NCI-H2029 treated with DMSO at 0.1 percent for 48 hours (cell line): ENCODE measurements at places on chromosomes 11 and 22.

- DNase-seq, result no peak
These were observed 78.8 kb downstream of the BBOX1 start for GRCh38 chr11:27119396-27119795.

- DNase-seq, result no peak
These were observed 224.0 kb upstream of the B3GAT1 start for GRCh38 chr11:134636071-134636470.

- no peak for DNase-seq
These were observed 4.3 kb upstream of the GP1BB start for GRCh38 chr22:19719050-19719482.

DNA sequence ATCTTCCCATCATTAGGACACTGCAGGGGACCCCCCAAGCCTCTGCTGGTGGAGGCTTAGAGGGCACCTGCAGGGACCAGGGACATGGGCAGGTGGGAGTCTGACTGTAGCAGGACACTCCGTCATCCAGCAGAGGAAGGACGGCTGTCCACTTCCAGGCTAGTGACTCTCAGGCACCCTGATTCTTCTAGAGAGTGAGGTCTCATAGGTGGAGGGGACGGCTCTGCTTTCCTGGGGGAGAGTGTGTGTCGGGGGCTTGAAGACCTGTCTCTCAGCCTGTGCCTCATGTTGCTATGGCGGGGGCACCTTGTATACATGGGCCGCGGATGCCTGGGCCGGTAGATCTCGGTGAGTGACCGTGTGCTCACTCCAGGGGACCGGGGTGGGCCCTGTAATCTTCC is 1116.6 kb downstream of the BRD1 start:
- DNase-seq, result no peak

- peak; percentile 61 for DNase-seq
These were observed 3.9 kb upstream of the BCL9L start for GRCh38 chr11:118929501-118930093.

DNA sequence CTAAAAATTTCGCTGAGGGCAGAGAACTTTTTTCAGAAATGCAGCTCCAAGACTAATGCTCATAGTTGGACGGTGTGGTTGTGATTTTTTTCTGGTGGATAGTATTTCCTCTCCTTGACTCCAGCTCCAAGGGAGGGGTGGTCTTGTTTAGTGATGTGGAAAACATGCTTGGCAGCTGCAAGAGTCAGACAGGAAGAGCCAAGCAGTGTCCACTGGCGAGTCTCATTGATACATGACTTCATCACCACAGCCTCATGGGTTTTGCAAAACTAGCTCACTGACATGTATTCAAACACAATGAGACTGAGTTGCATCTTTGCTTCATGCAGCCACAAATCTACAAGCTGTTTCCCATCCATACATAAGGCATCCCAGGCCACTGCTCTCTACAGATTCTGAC is 7.3 kb upstream of the KCNJ1 start:
- no peak for DNase-seq

- no peak for DNase-seq
These were observed 53.7 kb upstream of the LRRC32 start for GRCh38 chr11:76724171-76724768.

DNA sequence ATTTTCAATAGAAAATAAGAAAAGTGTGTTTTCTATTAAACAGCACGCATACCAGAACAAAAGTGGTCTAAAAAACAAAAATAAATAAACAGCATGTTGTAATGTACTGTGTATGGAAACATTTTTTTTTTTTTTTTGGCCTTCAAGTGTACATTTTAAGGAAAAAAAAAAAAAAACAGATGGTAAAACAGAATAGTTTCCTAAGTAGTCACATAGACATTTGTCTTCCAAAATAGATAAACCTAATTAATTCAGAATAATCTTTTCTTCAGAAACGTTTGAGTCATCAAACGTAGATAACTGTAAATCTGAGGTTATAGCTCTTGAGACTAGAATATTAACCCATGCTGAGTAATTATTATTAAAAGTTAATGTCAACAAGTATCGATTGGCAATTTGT is 396 bp upstream of the CFAP300 start:
- no peak for DNase-seq

- DNase-seq, result no peak
These were observed 15.9 kb upstream of the APOBEC3A start for GRCh38 chr22:38941488-38941987.

DNA sequence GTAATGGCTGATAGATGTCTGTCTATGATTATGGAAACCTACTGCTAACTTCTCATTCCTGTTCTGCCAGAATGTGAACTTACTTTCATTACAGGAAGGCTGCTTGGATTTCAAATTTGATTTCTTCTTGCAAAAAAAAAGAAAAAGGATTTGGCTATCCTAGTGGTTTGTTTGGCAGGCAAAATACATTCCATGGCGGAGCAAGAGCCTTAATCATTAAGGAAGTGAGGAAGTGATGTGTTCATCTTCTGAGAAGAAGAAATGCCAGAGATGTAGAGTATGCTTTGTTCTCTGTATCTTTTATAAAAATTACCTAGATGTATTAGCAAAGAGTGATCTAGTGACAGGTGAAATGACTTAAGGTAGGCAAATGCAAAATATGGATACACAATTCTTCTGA is 356.3 kb downstream of the SOX6 start:
- DNase-seq, result no peak

- DNase-seq, result no peak
These were observed 58.8 kb downstream of the CHRDL2 start for GRCh38 chr11:74672332-74672955.

DNA sequence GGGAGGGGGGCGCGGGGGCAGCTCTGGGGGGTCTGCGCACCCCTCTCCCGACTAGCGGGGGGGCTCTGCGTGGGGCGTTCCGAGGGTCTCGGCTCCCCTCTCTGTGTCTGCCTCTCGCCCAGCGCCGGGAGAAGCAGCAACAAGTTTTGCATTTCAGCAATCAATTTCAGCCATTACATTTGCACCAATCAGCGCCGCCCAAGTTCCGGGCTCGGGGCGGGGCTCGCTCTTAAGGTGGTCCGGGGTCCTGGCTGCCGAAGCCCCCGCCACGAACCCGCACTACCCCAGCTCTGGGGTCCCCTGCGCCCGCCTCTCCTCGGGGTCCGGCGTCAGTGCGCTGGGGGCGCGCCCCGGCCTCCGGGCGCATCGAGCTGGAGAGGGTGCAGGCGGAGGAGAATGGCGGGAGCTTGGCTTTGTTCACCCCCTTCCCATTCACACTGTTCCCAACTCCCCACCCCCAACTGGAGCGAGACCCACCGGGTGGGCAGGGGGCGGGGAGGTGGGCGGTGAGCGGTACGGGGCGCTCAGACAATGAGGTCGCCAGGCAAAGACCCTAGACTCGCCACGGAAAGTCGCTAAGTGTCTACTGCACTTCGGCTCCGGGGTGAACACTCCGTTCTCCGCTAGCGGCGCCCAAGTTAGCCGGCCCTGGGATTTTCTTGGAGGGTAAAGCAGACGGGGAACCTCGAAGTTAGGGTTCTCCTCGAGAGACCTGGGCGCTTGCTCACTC is at the start of gene MN1:
TSS of gene MN1 (minus strand) at position 141 of the 730 bp plus-strand sequence. CDS start 1,213 bp downstream, outside the sequence.
- DNase-seq, result no peak

DNA sequence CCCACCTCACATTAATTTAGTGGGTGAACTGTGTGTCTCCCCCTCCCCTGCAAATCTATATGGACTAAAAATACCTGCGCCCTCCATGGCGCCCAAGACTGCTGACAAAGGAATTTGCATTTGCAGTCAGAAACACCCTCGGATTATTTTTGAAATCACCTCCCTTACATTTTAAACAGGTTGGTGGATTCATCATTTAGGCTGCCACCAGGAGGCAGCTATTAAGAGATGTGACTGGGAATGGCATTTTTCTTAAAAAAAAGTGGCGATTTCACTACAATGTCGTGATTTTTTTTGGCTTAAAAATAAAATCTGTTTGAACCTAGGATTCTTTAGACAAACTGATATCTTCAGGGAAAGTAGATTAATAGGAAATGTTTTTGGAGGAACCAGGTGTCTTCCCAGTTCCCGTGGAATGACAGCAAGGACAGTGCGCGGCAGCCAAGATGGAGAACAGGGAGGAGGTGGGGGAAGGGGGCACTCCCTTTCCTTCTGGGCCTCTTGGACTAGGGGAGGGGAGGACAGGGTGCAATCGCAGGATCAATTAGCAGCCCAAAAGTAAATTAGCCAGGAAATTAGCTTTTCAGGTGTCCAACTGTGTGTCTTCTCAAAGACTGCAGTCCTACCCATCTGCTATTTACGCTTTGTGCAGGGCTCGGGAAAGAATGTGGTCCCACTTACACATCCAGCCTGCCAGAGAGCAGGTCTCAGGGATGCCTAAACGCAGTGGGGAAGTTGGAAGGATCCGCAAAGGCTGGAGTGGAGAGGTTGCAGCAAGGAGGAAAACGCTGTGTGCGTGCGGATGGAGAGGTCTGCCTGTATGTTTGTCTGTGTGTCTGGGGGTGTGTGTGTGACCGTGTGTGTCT is 496.4 kb downstream of the NTM start:
- DNase-seq, result no peak

DNA sequence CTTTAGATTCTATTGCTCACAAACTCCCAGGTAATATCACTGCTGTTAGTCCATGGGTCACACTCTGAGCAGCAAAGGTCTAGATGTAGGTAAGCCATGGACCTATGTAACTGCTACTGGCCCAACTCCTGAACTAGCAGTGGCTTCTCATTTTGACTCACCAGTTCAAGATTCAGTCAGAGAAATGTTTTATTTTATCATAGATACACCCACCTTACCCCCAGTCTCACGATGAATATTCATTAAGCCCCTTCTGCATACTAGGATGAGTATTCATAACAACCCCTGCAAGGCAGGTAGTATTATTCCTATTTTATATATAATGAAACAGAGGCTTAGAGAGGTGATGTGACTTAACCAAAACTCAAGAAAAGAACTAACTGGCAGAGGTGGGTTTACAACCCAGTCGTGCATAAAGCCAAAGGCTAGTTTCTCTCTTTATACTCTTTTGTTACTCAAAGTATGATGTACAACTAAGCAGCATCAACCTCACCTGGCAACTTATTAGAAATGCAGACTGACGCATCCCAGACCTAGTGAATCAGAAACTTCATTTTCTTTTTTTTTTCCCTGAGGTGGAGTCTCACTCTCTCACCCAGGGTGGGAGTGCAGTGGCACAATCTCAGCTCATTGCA is 957.6 kb upstream of the CCDC90B start:
- no peak for DNase-seq

DNA sequence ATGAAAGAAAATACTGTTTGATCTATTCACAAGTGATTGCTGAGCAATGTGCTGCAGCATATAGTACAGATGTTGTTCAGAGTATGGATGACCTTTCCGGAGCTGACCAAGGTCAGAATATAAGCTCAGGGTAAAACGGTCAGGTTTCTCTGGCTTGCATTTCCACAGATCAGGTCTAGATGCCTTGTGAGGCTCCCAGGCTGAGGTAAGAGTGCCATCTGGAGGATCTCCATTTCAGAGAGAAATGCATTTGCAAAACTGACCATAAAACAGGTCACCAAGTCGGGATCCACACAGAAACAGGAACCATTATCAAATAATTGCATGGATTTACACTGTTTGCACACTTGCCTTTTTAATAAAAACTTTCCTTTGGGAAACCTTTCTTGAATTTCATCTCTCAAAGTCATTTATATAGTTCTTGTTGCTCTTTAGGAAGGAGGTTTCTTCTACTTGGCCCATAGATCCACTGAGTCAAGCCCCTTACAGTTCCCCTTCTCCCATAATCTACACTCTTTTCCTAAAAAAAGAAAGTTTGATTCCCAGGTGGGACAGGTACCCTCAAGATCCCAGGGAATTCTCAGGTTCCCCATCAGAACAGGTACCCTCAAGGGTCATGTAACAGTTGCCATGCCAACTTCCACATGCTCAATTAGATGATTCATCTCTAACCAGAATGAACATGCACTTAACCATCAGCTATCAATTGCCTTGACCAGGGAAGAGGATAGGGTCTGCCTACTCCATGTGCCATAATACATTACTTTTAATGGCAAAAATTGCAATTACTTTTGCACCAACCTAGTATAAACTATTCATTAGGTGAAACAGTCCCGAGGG is 25.0 kb upstream of the TMPRSS5 start:
- no peak for DNase-seq
